NCI-H460 (cell line): ENCODE measurements at places on chromosomes 3 and 15. TPM values are rescaled to one million over a fixed set of nuclear protein-coding genes. Genes with fewer than 3 reads are reported as not detected.

The GLDN gene
- 4.6 and 4.9 TPM in 2 replicates for total RNA-seq

The C3orf49 gene
- total RNA-seq = 31.1 and 34.7 TPM in 2 replicates

GRCh38 chr3:123129532-123129931 is 62.7 kb downstream of the PDIA5 start:
- DNase-seq = no peak

- no peak for DNase-seq
Measured at GRCh38 chr15:77508541-77509243, 88.0 kb downstream of the HMG20A start.
